ENCODE measurements at places on chromosomes 11 and 22. TPM values are rescaled to one million over a fixed set of nuclear protein-coding genes. Genes with fewer than 3 reads are reported as not detected.
A peak's percentile ranks its signal among the peaks of the same experiment; 100 is the strongest.

CRYBB3 gene
- total RNA-seq = 0.39 TPM

DNA sequence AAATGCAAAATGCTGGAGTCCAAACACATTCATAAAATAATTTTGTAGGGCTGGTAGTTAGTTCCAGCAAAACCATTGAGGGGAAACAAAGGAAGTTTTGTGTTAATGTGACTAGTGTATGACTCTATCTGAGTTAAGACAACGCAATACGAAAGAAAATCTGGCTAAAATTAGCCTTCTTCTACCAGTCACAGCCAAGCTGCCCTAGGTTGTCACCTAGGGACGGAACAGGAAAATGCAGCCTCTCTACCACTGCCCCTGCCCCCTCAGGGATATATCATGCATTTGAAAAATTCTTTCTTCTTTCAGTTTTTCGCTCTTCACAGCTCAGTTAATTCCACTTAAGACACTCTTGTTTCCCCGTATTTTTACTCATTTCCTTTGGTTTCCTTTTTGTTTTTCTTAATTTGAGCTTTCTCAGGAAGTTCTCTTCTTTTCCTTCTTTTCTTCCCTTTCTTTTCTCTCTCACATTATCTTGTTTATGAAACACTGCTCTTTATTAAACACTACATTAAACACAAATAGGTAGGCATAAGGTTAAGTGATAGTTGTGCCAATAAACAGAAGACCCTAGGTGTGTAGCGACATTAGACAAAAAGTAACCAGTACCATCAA is 30.6 kb downstream of the KIRREL3 start:
- peak; percentile 43 for DNase-seq

DNA sequence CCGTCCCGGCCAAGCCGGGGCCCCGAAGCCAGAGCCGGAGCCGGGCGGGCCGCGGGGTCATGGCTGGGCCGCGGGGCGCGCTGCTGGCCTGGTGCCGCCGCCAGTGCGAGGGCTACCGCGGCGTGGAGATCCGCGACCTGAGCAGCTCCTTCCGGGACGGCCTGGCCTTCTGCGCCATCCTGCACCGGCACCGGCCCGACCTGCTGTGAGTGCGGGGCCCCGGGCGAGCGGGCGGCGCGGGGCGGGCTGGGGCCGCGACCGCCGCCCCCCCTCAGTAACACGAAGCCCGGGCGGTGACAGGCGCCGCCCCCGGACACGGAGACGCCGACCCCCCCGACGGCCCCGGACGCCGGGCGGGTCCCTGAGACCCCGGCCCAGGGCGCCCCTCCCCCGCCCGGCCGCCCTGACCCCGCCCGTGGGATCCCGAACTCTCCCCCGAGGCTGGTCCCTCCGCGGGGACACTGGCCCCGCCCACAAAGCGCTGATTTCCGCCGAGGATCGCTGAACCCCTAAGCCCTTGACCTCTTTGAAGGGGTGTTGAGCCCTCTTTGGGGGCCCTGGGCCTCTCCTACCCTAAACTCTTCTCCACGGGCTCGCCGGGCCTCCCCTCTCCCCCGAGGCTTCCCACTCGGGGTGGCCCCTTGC is 389 bp downstream of the MICALL1 start:
- DNase-seq = no peak

DNA sequence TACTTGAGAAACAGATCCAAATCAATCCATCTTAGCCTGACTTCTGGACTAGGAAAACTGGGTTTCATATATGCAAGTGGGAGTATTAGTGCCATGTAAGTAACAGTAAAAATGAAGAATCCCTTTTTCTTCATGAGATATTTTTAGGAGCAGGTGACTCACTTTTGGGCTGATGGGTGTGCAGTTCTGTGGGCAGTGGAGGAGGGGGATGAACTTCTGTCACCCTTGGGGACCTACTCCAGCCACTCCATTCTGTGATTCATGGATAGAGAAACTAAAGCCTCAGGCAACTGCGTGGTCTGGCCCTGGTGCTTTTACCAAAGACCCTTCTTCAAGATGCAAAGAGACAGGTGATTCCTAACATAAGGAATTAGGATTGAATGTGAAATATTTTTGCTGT is 208.6 kb upstream of the NARS2 start:
- DNase-seq = no peak

- peak; percentile 14 for DNase-seq
Observed at GRCh38 chr22:49204599-49205482, 622.8 kb downstream of the BRD1 start.

ZP1 gene
- not detected for total RNA-seq

- DNase-seq = no peak
Observed at GRCh38 chr11:66979336-66979980, 4.4 kb downstream of the C11orf86 start.

- DNase-seq = no peak
Observed at GRCh38 chr11:115237578-115237977, 266.6 kb downstream of the CADM1 start.

DNA sequence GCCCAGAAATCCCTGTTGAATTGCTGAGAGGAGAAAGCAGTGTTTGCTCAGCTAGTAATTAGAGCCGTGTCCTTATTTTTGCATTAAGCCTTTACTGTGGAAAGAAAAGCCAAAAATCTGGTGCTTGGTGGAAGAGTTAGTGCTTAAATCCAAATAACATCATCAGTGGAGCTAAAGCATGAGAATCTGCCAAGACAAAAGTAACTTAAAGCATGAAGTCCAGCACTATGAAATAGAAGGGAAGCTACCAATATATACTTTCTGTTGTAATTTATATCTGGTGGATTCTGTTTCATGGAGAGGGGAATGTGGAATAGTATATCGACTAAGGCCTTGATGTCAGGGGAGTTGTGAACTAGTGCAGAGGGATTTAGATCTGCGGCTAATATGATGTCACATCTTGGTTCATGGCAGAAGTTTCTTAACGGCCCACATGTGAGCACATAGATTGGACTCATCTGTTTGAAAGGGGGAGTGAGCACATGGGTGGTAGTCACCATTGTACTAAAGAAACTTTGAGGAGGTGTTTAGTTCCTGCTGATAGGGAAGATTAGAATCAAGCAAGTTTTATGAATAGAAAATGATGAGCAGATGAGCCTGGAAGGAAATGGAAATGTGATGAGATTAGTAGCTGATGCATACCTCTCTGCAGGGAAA is 224.4 kb upstream of the MTNR1B start:
- no peak for DNase-seq

GRCh38 chr22:30876221-30876751 is 92.3 kb downstream of the MORC2 start:
- DNase-seq = peak; percentile 21

GRCh38 chr11:94924612-94925011 is 48.7 kb downstream of the CWC15 start:
- DNase-seq = no peak

TSGA10IP gene
- total RNA-seq = 3.1 TPM

SHISAL1 gene
- total RNA-seq = 3.0 TPM

DNA sequence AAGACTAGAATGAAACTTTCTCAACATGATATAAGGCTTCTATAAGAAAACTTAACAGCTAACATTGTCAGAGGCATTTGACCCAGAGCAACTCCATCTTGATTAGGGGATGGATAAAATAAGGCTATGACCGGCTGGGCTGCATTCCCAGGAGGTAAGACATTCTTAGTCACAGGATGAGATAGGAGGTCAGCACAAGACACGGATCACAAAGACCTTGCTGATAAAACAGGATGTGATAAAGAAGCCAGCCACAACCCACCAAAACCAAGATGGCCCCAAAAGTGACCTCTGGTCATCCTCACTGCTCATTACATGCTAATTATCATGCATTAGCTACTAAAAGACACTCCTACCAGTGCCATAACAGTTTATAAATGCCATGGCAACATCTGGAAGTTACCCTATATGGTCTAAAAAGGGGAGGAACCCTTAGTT is 135.2 kb downstream of the TTC28 start:
- DNase-seq = no peak

- DNase-seq = no peak
Observed at GRCh38 chr11:13771151-13771550, 102.7 kb downstream of the FAR1 start.

GRCh38 chr11:76231121-76231738 is 24.9 kb upstream of the WNT11 start:
- no peak for DNase-seq

DNA sequence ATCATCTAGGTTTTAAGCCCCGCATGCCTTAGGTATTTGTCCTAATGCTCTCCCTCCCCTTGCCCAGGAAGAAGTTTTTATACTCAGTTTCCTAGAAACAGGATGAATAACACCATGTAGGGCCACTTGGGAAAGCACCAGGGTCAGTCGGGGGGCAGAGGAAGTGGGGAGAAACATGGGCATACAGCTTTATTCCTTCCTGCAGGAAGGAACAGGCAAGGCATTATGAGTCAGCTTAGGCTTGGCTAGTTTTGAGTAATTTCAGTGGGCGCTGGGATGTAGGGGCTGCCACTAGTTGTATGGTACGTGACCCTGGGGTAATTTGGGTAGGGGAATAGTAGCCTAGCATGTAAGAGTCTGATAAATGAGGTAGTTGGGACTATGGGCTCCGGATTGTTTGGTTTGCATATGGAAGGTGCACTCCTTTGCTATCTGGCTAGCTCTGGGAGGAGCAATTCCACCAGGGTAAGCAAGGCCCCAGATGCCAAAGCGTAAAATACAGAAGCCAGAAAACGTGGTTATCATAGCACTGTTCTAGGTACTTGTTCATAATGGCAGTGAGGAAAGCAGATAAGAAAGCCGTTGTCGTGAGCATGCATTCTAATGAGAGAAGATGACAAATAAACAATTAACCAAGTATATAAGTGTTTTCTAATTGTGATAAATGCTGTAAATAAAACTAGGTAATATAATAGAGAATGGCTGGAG is 24.8 kb downstream of the ACER3 start:
- no peak for DNase-seq

DNA sequence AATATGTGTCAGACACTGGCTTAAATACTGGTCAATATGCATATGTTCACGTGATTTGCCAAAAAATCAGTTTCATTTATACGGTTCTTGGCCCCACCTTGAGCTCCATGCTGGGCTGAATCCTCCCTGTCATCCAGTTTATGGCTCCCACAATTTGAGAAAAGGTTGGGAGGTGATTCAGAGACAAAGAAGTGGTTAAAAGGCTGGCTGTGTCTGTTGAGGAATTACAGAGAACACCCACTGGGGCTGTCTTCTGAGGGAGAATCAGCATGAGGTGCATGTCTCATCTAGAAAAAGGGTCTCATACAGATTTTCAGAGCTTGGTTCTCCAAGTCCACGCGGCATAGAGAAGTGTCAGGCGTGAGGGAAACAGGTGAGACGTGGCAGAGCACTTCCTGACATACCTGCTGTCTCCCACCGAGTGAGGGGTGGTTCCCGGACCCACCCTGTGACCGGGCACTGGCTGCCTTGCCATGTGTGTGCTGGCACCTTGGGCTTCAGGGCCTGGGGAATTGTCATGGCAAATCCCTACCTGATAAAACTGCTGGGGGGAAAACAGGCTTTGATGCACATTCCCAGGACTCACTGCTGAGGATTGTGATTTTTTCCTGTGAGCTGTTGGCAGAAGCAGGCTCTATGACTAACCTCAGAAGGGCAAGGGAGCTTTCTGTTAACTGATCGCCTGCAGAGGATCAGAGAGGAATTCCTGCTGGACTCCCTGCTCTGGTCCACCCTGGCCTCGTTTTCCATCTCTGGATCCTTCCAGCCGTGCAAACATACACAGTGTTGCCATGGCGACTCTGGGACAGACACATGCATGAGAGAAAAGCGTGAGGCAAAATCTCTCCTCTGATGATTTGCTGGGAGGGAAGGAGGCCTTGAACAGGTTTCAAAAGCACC is 223.6 kb downstream of the ADAMTS15 start:
- DNase-seq = no peak

CSRP3 gene
- not detected for total RNA-seq

GRCh38 chr22:36008131-36008530 is 20.5 kb downstream of the RBFOX2 start:
- no peak for DNase-seq

- DNase-seq = no peak
Observed at GRCh38 chr22:36193171-36193570, 8.4 kb downstream of the APOL4 start.

KCNK4 gene
- 0.31 TPM for total RNA-seq

- DNase-seq = no peak
Observed at GRCh38 chr22:43304831-43305590, 38.2 kb downstream of the SCUBE1 start.

RIMBP3C gene
- 0.22 TPM for total RNA-seq

DNA sequence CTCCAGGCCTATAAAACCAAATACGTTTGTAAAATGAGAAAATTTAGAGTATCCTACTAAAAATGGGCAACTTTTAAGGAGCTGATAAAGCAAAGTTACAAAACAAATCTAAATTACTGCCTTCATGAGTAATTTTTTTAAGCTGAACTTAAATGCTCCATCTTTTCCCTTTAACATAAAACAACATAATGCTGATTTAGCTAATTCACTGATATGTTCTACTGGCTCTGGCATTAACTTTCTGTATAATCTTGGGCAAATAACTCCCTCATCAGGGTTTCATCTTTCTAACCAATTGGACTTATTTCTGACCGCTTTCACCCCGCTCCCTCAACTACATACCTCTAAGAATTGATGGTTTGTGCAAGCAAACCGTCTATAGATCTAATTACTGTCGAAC is 362 bp downstream of the OR10A3 start:
- no peak for DNase-seq

DNA sequence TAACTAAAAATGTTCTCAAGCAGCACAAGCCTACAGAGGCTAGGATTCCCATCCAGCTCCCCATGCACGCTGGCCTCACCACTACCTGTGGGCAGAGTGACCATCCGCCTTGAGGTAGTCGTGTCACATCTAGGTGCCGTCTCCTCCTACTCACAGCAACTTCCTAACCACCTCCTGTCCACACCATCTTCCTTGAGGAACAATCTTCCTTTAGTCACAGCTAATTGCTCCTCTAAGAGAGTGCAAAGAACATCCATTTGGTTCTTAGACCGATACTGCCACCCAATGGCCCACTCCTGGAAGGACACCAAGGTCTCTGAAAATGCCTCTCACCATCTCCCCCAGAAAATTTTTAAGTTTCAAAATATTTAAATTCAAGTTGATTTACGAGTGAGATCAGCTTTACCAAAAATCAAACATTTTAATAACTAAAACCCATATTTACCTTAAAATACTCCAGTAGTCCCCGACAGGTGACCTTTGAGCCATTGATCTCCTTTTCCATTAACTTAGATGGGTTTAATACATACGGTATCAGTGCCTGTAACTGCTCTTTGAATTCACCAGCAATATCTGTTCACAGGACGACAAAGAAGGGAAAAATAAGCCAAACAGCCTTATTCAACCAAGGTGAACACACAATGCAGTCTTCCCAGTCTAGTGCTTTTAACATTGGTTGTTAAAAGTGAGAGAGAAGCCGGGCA is 21.7 kb upstream of the PLAAT3 start:
- peak; percentile 67 for DNase-seq

APOBEC3G gene
- 1.6 TPM for total RNA-seq

DNA sequence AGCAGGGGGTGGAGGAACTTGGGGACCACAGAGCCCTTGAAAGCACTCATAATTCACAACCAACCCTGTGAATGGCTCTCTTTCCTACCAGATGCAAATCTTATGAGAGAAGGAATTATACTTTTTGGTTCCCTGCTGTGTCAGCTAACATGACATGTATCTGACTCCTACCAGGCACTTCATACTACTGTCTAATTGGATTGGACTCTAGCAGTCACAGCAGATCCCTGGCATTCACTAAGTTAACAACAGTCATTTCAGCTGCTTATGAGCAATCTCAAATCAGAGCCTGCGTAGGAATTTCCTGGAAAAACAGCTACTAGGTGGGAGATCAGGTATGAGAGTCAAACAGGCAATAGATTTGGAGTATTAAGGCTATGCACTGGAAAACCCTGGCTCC is 11.1 kb upstream of the ENDOD1 start:
- DNase-seq = no peak

BTBD18 gene
- not detected for total RNA-seq
